ENCODE measurements at places on chromosomes 1 and 21.
A peak's percentile ranks its signal among the peaks of the same experiment; 100 is the strongest.

GRCh38 chr1:212104586-212105325 is 69.2 kb downstream of the DTL start:
- H3K4me3 ChIP-seq, result no peak overlapping the region
- no peaks in the 10 kb centered on the region for H3K27me3 ChIP-seq
- DNase-seq, result no peak
- H3K36me3 ChIP-seq, result no peaks in the 10 kb centered on the region

DNA sequence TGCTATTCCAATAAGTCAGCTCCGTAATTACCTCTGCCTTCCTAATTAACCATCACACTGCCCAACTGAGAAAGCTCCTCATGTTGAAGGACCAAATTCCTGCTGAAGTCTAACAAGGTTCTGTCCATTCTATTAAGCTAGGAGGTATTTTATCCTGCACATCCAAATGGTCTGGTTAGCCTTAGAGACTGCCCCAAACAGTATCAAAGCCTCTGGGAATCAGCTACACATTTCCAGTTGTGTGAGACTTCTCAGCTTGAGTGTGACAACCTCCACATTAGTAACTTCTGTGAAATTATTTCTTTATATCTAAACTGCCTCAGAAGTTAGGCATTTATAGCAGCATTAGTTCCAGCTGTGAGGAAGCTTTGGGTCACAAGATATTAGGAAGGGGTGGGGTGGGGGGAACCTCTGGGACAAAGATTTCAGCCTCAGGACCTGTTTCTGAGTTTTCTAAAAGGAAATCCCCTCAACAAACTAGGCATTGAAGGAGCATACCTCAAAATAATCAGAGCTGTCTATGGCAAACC is 150.5 kb upstream of the DUSP10 start:
- no peaks in the 10 kb centered on the region for H3K4me1 ChIP-seq
- H3K27ac ChIP-seq, result no peak overlapping the region
- H3K36me3 ChIP-seq, result no peaks in the 10 kb centered on the region
- DNase-seq, result no peak

GRCh38 chr1:100773444-100773843 is 53.9 kb downstream of the VCAM1 start:
- no peak overlapping the region for H3K27ac ChIP-seq
- H3K4me1 ChIP-seq, result no peaks in the 10 kb centered on the region
- no peak overlapping the region for H3K4me3 ChIP-seq
- no peaks in the 10 kb centered on the region for H3K36me3 ChIP-seq

DNA sequence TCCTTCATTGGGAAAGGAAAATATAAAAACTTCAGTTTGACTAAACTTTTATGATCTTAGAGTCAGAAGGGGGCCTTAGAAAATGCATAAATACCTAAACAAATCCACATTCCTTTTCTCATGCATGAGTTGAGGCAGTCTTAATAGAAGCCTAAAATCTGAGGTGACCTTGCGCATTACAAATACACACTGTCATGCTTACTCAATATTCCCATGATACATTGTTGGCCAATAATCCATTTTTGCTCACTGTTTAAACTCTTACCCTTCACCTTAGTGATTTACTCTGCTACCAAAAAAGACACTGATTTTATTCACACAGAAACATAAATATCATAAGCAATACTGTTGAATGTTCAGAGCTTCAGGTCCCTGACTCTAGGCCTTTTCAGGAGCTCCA is 19.1 kb upstream of the TMCO1 start:
- no peak overlapping the region for H3K27ac ChIP-seq
- no peaks in the 10 kb centered on the region for H3K36me3 ChIP-seq
- no peaks in the 10 kb centered on the region for H3K4me1 ChIP-seq

DNA sequence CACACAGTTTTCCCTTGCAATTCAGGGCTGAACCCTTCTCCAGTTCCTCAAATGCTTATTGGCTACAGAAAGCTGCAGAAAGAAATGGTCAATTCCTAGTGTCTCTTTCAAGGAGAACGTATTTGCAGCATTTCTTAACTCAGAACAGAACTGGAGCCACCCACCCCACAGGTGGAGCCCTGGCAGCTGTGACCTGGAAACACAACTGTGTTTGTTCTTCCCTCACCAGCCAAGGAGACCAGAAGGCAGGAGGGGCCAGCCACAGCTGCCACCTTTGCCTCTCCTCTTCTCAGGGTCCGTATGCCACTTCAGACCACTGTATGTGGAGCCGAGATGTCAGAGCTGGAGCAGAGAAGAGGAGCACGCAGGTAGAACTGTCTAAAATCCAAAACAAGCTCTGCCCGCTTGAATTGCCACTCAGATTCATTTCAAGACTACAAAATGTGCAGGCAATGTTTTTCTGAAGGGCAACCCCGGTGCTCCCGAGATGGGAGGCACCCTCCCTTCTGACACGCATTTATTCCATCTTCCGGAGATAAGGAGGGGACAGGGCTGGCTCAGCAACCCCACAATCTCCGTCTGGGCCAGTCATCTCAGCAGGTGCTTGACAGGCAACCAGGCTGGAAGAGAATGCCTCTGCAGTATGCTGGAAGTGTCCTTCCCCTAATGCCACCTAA is 16.7 kb downstream of the CD247 start:
- no peak for DNase-seq
- no peak overlapping the region for H3K27ac ChIP-seq
- H3K4me1 ChIP-seq, result no peaks in the 10 kb centered on the region

- H3K27ac ChIP-seq, result no peak overlapping the region
- H3K4me3 ChIP-seq, result no peak overlapping the region
- no peak for DNase-seq
- no peaks in the 10 kb centered on the region for H3K4me1 ChIP-seq
- H3K36me3 ChIP-seq, result no peaks in the 10 kb centered on the region
These were observed 2.4 kb downstream of the ESPN start for GRCh38 chr1:6426972-6427350.

GRCh38 chr1:64005801-64006200 is 197.6 kb upstream of the UBE2U start:
- no peaks in the 10 kb centered on the region for H3K27me3 ChIP-seq
- H3K27ac ChIP-seq, result no peak overlapping the region
- peaks cover 13% of the 10 kb centered on the region for H3K4me1 ChIP-seq
- no peaks in the 10 kb centered on the region for H3K36me3 ChIP-seq
- no peak overlapping the region for H3K4me3 ChIP-seq

DNA sequence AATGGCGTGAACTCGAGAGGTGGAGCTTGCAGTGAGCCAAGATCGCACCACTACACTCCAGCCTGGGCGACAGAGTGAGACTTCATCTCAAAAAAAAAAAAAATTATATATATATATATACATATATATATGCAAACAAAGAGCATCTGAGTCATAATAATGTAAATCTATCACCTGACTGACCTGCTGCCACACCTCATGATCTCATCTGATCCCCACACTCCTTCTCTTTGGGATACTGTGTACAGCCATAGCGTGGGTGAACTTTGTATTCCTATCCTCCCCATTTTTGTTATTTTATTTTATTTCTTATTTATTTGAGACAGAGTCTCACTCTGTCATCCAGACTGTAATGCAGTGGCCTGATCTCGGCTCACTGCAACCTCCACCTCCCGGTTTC is 2.6 kb upstream of the HDAC1 start:
- no peaks in the 10 kb centered on the region for H3K27me3 ChIP-seq
- H3K4me3 ChIP-seq, result no peak overlapping the region
- DNase-seq, result no peak

DNA sequence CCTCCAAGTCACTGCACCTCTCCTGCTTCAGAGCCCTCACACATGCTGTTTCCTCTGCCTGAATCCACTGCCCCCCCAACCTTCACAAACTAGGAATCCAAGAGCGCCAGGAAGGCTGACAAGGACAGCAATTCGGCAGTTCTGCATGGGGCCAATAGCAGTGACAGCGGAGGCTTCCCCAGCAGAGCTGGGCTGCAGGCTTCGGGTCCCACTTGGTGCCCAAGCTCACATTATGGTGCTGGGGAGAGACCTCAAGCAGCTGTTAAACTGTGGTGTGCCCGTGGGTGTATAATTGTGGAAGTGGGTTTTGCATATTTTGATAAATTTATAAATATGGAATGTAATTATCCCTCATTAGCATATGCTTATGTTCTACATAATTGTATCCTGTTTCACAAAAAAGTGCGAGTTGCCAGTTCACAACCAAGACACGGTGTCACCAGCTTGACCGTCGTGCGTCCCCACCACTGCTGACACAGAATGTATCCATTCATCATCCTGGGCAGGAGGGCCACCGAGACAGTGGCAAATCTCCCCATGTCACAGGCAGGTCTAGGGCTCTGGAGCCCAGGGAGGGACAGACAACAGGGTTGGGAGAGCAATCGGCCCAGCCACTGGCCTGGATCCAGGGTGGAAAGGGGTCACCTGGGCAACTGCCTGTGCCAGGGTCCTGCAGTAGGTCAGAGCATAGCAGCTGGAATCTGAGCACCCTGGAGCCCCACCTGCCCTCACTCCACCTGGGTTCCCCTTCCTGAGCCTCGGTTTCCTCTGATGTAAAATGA is 81.6 kb downstream of the MATN1 start:
- H3K4me1 ChIP-seq, result no peaks in the 10 kb centered on the region
- DNase-seq, result peak; percentile 28
- H3K4me3 ChIP-seq, result no peak overlapping the region
- H3K27me3 ChIP-seq, result no peaks in the 10 kb centered on the region

DNA sequence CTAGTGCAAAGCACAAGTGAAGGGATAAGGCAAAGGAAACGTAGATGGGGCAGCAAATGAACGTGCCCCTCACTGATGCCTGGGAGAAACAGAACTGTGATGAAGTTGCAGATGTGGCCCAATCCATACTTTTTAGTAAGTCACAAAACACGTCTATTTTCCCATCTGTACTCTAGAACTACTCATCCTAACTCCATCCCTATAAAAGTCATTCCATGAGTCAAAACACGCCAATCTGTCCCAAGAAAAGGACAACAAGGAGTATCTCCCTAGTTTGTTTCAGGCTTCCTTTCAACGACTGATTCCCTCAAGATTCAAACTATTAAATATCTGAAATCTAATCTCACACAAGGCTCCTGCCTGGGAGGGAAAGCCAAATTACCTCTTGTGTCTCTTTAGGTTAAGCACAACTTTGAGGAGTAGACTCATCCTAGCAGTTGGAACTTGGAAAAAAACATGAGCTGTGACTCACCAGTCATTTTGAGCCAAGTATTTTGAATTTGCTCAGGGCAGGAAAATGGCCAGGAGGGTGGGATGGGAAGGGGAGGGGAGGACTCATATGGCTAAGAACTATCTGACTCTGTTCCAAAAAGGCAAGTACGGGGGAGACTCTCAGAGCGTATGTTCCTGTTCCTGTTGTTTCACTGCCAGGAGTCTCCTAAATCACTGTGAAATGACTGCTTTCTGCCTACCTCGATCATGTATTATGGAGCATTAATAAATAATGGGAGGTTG is 214.5 kb upstream of the CAMK1G start:
- no peak for DNase-seq
- no peak overlapping the region for H3K27ac ChIP-seq
- no peaks in the 10 kb centered on the region for H3K4me1 ChIP-seq
- no peaks in the 10 kb centered on the region for H3K27me3 ChIP-seq
- H3K4me3 ChIP-seq, result no peak overlapping the region

- no peak overlapping the region for H3K4me3 ChIP-seq
- DNase-seq, result no peak
- H3K27ac ChIP-seq, result no peak overlapping the region
- no peaks in the 10 kb centered on the region for H3K36me3 ChIP-seq
These were observed 302.8 kb upstream of the ADAMTS5 start for GRCh38 chr21:27269644-27270043.

DNA sequence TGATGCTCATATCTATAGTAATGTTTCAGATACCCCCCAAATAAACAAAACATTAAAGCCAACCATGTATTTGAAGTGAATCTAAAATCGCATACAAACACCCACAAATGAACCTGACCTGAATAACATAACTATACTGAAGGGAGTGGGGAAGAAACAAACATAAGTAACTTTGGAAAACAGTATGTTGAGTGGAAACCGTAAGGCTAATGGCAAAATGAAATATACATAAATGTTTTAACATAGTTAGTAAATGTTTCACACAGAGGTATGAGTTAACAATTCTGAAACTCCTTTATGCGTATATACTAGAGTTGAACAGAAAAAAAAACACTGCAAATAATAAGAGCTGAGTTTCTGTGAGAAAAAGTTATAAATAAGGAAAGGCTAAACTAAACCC is 125.6 kb downstream of the ACBD6 start:
- no peak for DNase-seq
- H3K4me1 ChIP-seq, result no peaks in the 10 kb centered on the region
- no peaks in the 10 kb centered on the region for H3K36me3 ChIP-seq

DNA sequence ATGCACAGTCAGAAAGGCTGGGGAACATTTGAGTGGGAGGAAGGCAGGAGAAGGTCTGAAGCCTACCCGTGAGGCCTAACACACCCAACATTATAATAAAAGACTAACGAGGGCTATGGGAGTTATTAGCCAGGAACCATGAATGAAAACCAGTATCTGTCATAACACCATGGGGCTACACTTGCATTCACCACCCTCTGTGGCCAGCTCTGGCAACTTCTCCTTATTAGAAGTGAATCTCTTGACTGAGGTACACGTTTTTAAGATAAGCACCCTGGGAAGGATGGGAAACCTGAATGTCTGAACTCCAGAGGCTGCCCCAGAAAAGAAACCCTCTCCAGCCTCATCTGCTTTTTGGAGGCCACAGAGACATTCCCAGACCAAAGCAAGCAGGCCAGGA is 204.3 kb upstream of the RAB4A start:
- no peak for DNase-seq
- H3K4me3 ChIP-seq, result no peak overlapping the region
- H3K4me1 ChIP-seq, result no peaks in the 10 kb centered on the region
- no peaks in the 10 kb centered on the region for H3K27me3 ChIP-seq
- H3K27ac ChIP-seq, result no peak overlapping the region

DNA sequence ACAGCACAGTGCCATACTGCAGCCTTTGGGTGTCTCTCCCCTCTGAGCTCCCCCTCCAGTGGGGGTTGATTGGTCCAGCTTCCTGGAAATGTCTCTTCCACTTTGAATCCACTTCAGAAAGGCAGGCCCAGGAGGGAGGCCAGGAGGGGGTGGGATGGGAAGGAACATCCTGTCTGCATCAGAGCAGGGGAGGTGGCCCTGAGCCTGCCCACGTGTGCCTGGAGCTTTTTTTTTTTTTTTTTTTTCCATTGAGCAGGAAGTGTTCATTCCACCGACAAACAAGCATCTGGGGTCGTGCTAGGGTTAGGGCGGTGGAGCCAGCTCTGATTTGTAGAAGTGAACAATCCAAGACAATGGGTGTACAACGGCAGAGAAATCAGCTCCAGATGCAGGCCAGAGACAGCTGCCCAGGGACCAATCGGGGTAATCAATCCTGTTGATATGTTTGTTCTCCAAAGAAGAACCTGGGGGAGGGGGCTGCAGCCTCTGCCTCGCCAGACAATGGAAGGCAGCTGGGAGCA is 93.3 kb downstream of the SSBP3 start:
- H3K27me3 ChIP-seq, result no peaks in the 10 kb centered on the region
- peak; percentile 71 for DNase-seq
- no peaks in the 10 kb centered on the region for H3K4me1 ChIP-seq
- no peak overlapping the region for H3K4me3 ChIP-seq
- no peak overlapping the region for H3K27ac ChIP-seq
- H3K36me3 ChIP-seq, result no peaks in the 10 kb centered on the region

- H3K27ac ChIP-seq, result no peak overlapping the region
- H3K36me3 ChIP-seq, result no peaks in the 10 kb centered on the region
- H3K27me3 ChIP-seq, result no peaks in the 10 kb centered on the region
- H3K4me1 ChIP-seq, result no peaks in the 10 kb centered on the region
- H3K4me3 ChIP-seq, result no peak overlapping the region
These were observed 430.5 kb downstream of the MRPL39 start for GRCh38 chr21:25176637-25177412.

- H3K4me3 ChIP-seq, result no peak overlapping the region
- DNase-seq, result no peak
- no peaks in the 10 kb centered on the region for H3K27me3 ChIP-seq
- no peaks in the 10 kb centered on the region for H3K4me1 ChIP-seq
- H3K36me3 ChIP-seq, result no peaks in the 10 kb centered on the region
These were observed 47.8 kb upstream of the ARHGAP29 start for GRCh38 chr1:94285031-94285654.

GRCh38 chr21:29289317-29289716 is 9.4 kb upstream of the BACH1 start:
- no peak for DNase-seq
- no peaks in the 10 kb centered on the region for H3K27me3 ChIP-seq
- no peaks in the 10 kb centered on the region for H3K4me1 ChIP-seq
- no peak overlapping the region for H3K4me3 ChIP-seq

Measured in aorta (tissue), 5 donors.